Tibial nerve (tissue), 4 donors: ENCODE measurements at places on chromosomes 4 and X. TPM values are rescaled to one million over a fixed set of nuclear protein-coding genes. Genes with fewer than 3 reads are reported as not detected.

CITED1 gene
- not detected for total RNA-seq

HDX gene
- total RNA-seq = 10.2 TPM

DIPK2B gene
- 34.5 TPM for total RNA-seq

PDZD4 gene
- 20.2 TPM for total RNA-seq

ERVMER34-1 gene
- 0.90 TPM for total RNA-seq

SH3BP2 gene
- total RNA-seq = 75.4 TPM
